ENCODE measurements at places on chromosomes 6 and 20.

DNA sequence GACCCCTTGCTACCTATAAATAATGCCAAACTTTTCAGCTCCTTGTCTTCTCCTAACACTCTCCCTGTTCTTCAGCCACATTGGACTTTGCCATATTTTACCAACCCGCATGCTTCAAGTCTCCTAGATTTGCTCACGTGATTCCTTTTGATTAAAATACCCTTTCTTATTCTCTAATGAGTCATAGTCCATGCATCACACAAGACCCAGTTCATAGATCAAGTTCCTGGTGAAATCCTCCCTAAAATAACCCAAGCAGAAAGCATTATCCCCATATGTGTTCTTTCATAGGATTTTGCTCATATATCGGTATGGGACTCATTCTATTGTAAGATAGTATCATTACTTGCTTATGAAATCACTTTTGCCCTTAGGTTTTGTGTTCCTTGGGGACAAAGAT, 108.9 kb upstream of the STXBP5 start:
- no peak for DNase-seq

- DNase-seq = no peak
These were observed 152.3 kb upstream of the BEND6 start for GRCh38 chr6:56802584-56802983.

DNA sequence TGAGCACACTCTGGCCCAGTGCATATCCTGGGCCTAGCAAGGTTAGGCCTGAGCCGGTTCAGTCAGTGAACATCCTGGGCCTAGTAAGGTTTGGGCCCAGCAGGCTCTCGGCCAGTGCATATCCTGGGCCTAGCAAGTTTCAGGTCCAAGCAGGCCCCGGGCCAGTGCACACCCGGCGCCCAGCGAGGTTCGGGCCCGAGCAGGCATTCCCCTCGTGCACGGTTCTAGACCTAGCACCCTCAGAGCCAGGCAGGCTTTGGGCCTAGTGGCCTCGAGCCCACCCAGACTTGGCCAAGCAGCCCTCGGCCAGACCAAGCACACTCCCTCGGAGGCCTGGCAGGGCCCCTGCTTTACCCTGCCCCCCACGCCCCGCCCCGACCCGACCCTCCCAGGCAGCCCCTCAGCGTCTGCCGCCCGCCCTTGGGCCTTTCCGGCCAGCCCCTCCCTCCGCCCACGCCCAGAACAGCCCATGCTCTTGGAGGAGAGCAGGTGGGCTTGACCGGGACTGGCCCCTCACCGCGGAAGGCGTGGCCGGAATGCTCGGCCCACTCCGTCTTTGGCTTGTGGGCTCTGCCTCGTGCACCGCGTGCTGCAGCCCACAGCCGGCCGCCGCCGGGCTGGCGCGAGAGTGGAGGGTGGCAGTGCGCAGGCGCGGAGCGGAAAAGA, at the start of gene CTCFL:
Gene CTCFL, minus strand, starts transcription at position 630 of the 666 bp plus-strand sequence. CDS start 935 bp downstream, outside the sequence.
- no peak for DNase-seq

DNA sequence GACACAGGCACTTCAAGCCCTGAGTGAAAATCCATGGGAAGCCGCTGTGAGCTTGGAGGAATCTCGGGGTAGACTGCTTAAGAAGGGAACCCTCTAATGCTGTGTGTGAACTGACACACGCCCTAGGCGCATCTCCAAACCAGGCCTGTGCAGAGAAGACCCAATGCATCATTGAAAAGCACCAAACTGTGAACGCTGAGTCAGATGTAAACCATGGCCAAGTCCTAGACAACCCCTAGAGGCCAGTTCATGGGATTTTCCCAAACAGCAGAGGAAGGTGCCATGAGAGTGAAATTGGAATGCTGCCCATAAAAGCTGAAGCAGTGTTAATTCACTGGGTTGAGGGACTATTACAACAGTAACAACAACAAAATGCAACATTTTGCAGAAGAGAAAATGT, 296.5 kb downstream of the SMOC2 start:
- DNase-seq = no peak

DNA sequence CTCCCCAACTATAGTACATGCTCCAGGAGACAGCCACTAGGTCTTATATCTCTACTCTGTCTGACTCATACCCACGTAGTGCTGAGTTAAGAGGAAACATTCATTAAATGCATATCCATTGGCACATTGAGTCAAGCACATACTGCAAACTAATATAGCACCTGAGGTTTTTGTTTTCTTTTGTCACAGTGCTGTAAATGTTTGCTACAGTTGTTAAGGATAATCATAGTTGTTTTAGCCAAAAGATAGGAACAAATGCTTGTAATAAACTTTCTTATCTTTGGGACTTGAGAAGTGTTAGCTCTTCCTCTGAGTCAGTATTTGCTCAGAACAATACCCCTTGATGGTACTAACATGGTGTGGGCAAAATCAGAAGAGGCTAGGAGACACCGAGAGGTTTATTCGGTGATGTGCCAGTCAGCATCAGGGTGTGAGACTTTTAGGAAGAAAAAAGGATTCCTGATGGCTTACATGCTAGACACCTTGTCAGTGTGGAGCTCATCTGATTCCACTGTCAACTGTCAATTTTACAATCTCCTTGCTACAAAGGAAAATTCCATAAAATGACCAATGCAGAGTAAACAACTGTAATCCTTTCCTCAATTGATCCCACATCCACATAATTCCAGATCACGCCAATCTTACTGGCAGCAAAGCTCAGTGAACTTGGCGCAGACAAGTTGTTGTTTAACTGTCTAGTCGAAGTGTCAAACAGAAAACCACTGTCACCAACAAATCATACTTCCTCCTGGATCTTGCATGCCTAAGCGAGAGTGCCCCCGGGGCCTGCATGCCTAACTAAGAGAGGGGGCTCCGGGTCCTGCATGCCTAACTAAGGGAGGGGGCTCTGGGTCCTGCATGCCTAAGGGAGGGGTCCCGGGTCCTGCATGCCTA, 36.1 kb downstream of the ELOVL2 start:
- no peak for DNase-seq

DNA sequence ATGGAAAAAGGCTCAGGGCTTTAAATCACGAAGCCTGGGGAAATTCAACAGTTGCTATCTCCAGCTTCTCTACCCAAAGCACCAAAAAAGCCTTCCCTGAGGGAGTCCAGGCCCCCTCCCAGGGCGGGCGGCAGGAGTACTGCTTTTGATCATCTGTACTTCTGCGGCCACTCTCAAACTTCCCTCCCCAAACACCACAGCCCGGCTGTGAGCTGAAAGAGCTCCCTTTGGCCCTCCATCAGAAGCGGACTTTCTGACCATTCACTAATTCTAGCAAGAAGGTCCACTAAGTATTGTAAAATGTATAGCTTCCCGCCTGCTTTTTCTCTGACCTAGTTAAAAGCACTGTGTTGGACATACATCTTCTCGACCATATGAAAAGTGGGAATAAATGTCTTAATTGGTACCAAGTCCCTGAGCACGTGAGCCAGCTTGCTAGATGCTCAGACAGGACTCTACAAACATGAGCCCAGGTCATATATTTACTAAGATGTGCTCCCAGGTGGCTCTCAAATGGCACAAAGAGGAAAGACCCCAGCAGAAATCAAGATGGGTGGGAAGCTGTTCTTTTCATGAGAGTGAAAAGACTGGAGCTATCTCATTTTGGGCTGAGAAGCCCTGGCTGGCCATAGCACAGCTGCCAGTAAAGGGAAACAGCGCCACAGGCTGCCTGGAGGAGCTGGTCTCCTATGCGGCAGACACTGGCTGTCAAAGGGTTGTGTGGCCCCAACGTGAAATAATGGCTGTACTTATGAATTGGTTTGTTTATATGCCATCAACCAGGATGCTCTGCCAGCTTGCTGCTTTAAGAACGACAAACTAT, 58.6 kb downstream of the GFOD1 start:
- no peak for DNase-seq

GRCh38 chr6:29757701-29758293, 34.6 kb downstream of the HLA-F start:
- no peak for DNase-seq

- DNase-seq = no peak
These were observed 100.9 kb upstream of the CCN2 start for GRCh38 chr6:132052096-132052495.

DNA sequence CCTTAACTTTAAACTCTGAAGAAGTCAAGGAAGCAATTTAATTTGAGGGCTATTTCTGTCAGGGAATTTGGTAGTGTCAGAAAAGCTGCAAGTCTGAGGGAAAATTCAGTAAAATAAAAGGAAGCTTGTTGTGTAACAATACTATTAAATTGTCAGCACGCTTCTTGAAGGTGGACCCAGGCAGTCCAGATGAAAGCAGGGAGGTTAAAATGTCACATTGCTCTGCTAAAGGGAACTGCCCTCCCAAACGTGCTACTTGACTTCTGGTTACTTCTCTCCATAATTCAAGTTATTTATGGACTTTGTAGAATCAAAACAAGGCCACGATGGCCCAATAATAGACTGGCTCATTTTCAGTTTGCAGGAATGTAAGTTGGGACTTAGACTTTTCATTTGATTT, 28.2 kb upstream of the ARMC2 start:
- DNase-seq = no peak

- no peak for DNase-seq
These were observed 271.6 kb upstream of the PRND start for GRCh38 chr20:4449957-4450715.

- no peak for DNase-seq
These were observed 776.0 kb downstream of the TBC1D32 start for GRCh38 chr6:120558294-120558693.

DNA sequence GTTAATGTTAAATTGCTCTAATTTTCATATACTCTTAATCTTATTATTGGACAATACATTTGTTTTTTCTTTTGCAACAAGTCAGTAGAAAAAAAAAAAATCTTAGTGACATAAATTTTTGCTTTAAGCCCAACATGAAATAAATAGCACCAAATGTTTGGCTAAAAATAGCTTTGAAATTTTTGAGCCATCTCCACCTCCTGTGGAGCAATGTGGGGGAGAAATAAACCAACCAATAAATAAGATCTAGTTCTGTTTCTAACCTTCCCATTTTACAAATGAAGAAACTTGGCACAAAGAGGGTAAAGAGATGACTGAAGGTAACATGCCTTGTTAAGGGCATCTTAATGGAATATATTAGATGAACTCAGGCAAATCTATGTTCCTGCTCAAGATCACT, 91.4 kb downstream of the PRKN start:
- no peak for DNase-seq

- no peak for DNase-seq
These were observed 89.2 kb upstream of the STMND1 start for GRCh38 chr6:17012421-17013225.

DNA sequence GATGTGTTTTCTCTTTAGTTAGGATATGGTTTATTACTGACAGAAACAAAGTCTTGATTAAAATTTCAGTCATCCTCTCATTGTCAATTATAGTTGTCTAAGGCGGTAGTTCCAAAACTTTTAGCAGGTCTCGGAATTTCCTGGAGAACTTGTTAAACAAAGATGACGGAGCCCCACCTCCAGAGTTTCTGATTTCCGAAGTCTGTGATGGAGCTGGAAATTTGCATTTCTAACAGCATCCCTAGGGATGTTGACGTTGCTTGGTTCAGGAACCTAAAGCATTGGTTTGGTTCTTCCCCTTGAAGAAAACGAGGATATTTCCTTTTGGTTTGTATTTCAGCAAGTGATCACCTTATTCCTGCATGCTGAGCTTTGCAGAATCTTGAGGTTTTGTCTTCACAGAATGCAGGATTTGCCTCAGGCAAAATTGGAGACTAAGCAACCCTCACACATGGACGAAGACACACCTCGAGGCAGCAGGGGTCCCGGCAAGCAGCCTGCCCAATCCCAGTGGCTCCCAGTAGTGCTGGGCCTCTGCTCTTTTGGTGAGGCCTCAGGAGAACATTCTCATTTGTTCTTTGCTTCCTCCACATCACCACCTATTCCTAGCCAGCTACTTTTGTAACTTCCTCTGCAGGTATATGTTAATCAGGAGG, 187.1 kb upstream of the PHACTR1 start:
- no peak for DNase-seq

DNA sequence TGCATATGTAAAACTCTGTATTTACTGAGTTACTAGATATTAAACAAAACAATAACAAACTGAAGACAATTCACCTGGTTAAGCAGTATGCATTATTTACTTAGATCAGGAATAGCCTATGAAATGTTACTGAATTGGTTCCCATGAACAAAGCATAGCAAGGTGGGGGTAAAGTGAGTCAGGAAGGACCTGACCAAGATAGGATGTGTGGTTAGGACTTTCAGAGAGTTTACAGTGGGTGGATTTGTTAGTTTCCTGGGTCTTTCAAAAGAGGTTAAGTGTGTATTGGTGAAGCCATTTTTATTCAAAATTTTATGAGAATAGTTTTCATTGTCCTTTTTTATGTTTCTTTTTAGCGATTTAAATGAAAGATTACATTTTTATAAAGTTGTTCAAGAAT, 32.9 kb downstream of the TBPL1 start:
- DNase-seq = no peak

- DNase-seq = peak; percentile 12
These were observed 78.5 kb upstream of the PHACTR1 start for GRCh38 chr6:12637960-12638641.

DNA sequence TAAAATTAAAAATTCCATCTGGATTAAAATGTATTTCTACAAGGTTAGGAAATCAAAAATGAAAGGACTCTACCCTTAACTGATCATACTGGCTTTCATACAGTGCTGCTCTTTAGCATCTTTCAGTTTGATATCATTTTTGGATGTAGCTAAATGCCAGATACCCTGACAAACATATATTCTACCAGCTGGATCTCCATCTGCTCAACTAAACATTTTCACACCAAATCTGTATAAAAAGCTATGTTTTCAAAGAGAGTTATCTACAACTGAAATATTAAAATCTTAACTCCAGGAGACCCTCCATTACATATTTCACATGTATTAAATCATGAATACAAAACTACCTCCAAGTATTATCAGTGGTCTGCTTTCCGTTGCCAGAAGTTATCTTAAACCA, 95.7 kb downstream of the EPHA7 start:
- no peak for DNase-seq

DNA sequence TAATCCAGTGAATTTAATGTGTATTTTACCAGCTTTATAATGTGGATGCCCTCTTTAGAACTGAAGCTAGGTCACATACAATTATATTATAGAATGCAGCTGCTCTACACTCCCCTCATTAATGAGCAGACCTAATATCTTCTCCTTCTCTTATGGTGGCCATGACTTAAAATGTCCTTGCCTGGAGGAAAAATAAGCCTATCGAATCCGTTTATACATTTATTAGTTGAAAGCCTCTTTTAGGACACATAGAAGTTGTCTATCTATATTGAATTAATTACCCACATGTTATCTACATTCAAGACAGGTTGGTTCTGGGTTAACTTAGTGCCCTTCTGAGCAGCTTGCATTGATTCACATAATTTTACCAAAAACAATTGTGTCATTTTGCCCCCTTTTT, 1716.8 kb downstream of the HACE1 start:
- no peak for DNase-seq

DNA sequence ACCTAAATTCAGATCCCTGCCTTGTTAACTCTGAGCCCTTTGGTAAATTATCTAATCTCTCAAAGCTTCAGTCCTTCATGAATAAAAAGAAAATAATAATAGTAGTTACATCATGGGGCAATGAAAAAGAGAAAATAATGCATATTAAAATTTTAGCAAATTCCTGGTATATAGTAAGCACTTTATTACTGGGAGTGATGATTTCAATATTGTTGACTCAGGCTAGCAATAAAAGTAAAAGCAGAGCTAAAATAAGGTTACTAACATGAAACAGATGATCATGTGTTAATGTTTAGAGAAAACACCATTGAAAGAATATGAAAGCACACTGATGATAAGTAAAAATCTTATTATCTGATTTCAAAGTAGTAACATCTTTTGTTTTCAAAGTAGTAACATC, 13.6 kb downstream of the GINS1 start:
- DNase-seq = no peak
